Activated CD4-positive, alpha-beta T cell treated with anti-CD3 and anti-CD28 coated beads, Interleukin-2, amount 10 ng/mL, durations not matched to agents 7 days and 5 days (primary cell): ENCODE measurements at places on chromosomes 3 and 15. TPM values are rescaled to one million over a fixed set of nuclear protein-coding genes. Genes with fewer than 3 reads are reported as not detected.

USF3 gene
- 20.4 TPM for total RNA-seq

APOD gene
- total RNA-seq = not detected

CFAP91 gene
- not detected for total RNA-seq

GPR156 gene
- total RNA-seq = not detected

MME gene
- not detected for total RNA-seq

ATP1B3 gene
- 106 TPM for total RNA-seq

POC1A gene
- 28.2 TPM for total RNA-seq

FBN1 gene
- 1.6 TPM for total RNA-seq

ITPR1 gene
- 44.7 TPM for total RNA-seq

GOLGA8T gene
- not detected for total RNA-seq

FBXL22 gene
- total RNA-seq = 0.81 TPM

AHSG gene
- not detected for total RNA-seq

GRK7 gene
- total RNA-seq = not detected

MEIS2 gene
- total RNA-seq = not detected

AMIGO3 gene
- not detected for total RNA-seq

CORO2B gene
- not detected for total RNA-seq

CLDN18 gene
- total RNA-seq = not detected

PLA2G4E gene
- total RNA-seq = not detected

MUSTN1 gene
- total RNA-seq = 2.8 TPM

MYL3 gene
- not detected for total RNA-seq

PRR20G gene
- not detected for total RNA-seq

ECE2 gene
- total RNA-seq = not detected

ALPK3 gene
- total RNA-seq = 0.15 TPM

XCR1 gene
- not detected for total RNA-seq

SLC15A2 gene
- 2.2 TPM for total RNA-seq

CCDC33 gene
- total RNA-seq = not detected

ACOX2 gene
- total RNA-seq = not detected

SAMD7 gene
- total RNA-seq = not detected

SLMAP gene
- 47.2 TPM for total RNA-seq

IQCH gene
- 0.77 TPM for total RNA-seq

EOMES gene
- total RNA-seq = 0.50 TPM

TNFAIP8L3 gene
- not detected for total RNA-seq

VPS8 gene
- total RNA-seq = 63.0 TPM

C3orf80 gene
- not detected for total RNA-seq

TRAK1 gene
- total RNA-seq = 24.1 TPM

CTXN2 gene
- total RNA-seq = not detected

LMAN1L gene
- total RNA-seq = 0.87 TPM

UACA gene
- 3.9 TPM for total RNA-seq

OXTR gene
- 0.65 TPM for total RNA-seq

ETFA gene
- 81.6 TPM for total RNA-seq
